Hematopoietic multipotent progenitor cell treated with erythropoietin and hydrocortisone succinate and interleukin-3 and kit ligand, for 4 days (in vitro differentiated cells): ENCODE measurements at places on chromosomes 1 and 21.

GRCh38 chr1:57048856-57049255 is 83.0 kb upstream of the C8B start:
- DNase-seq = no peak

DNA sequence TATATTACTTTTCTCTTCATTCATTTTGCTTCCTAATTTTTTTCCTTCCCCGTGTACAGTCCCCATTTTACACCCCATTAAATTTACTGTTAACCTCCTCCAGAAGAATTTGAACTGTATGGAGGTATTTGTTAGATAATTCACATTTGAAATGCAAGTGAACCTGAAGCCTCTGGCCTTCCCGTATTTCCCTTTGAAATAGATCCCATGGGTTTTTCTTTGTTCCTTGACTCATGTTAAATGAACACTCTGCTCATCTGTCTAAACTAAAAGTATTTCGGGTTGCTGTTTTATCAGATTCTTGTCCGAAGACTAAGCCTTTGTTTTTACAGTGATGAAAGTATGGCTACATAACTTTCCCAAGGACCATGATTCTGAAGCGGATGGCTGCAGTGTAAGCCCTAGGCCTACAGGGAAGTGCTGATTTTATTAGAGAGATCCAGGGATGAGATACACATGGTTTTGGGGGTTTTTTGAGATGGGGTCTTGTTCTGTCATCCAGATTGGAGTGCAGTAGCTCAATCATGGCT is 187.9 kb downstream of the PATJ start:
- DNase-seq = no peak

DNA sequence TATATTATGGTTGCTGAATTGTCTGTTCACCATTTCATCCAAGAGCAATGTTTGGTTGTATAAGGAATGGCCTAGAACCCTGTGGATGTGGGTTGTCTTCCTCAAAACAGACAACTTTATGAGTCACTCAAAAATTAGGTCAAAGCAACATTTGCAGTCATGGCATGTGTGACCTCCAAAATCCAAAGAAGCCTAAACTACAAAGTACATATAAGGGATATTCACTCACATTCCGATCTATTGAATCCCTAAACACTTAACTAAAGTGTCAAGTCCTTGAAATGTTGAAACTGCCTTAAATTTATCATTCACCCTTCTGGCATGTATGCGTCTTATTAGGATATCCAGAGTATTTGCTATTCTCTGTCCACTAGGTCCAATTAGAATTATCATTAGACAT is 491.5 kb downstream of the NUF2 start:
- DNase-seq = no peak

DNA sequence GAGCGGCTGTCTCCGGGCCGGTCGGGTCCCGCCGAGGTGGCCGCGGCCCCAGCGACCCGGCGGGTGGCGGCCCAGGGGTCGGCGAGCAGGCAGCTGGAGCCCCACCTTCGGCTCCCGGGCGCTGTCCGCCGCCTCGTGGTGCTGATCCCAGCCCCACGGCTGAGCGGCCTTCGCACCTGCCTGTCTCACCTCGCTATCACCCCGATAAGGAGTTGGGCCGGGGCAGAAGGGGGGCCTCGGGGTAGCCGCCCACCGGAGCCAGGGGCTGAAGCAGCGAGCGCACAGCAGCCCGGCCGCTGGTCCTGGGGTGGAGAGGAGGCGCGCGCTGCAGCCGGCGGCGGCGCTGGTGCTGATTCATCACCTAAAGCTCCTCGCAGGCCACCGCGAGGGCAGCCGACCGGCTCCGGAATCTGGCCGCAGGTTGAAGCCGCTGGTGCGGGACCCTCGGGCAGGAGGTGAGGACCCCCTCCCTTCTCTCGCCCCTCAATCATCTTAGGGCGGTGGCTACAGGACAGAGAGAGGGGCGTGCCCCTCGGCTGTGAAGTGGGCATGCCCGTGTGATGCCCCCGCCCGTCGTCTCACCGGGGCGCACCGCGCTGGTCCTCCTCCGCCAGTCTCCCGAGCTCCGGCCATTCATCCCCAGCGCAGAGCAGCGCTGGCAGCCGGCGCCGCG is 575 bp downstream of the TRIM67 start:
- peak; percentile 57 for DNase-seq

- no peak for DNase-seq
These were observed 107.7 kb upstream of the USP24 start for GRCh38 chr1:55322842-55323241.

DNA sequence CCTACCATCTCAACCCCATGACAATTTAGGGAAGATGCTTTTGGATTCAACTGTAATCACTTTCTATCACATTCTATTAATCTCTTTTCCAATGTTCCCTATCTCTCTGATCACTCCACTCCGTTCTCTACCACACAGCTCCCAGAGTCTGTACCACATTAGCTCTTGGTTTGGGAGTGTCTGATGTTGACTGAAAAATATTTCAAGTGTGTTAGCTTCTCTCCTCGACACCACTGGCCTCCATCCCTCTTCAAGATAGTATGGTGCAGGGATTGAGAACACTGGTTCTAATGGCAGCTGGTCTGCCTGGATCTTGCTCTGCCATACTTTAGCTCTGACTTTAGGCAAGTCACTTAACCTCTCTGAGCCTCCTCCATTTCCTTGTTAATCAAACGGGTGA is 39.9 kb downstream of the ATP1A1 start:
- DNase-seq = no peak

DNA sequence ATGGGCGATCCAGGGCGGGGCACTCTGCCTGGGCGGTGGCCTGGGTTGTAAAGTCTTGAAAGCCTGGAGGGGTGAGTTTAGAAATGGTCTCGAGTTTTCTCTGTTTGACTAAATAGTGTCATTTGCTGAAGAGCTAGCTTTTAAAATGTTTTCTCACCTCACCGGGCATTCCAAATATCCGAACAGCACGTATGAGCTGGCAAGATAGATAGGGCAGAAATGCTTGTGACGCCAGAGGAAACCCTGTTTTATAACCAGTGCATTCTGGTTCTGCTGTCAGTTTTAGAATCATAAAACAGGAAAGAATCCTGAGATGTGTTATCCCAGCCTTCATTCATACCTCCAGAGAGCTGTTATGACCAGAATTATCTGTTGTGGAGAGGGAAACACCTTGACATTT is 725 bp downstream of the RTCA start:
- peak; percentile 41 for DNase-seq

DNA sequence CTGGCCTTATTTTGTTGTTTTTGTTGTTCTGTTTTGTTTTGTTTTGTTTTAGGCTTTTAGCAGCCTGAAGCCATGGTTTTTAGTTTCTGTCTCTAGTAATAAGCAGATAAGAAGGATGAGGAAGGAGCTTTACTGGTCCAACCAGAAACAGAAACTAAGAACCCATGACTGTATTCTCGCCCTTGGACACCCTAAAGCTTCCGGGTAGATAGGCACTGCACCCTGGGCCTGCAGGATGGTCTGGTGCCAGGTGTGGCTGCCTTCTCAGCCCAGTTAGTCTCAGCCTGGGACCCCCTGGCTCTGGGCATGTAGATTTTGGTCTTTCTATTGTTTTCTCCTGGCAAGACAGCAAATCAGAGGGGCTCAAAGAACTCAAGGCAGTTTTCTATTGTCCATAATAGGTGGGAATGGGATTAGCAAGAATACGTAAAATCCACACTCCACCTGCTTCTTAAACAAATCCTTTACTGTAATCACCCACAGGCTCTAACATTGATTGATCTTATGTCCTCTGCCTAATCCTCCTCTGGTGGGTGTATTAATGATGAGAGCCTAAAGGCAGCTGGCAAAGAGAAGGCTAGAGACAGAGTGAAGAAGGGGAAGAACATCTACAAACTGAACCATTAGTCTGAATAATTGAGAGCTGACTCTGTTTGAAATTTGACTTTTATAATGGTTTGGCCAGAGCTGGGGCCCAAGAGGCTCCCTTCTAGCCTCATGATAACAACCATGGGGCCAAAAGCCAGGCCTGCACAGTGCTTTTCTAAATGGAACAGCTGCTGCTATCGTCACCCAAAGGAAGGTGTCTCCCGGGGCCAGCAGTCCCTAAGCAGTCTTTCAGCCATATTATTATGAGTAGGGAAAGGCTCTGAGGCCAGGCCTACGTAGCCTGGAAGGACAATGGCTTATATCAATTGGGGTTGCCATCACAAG is 106.8 kb upstream of the ATP1A1 start:
- no peak for DNase-seq

GRCh38 chr21:45138199-45139002 is 64.0 kb downstream of the ADARB1 start:
- peak; percentile 89 for DNase-seq

GRCh38 chr1:107276247-107276646 is 135.4 kb downstream of the NTNG1 start:
- no peak for DNase-seq

DNA sequence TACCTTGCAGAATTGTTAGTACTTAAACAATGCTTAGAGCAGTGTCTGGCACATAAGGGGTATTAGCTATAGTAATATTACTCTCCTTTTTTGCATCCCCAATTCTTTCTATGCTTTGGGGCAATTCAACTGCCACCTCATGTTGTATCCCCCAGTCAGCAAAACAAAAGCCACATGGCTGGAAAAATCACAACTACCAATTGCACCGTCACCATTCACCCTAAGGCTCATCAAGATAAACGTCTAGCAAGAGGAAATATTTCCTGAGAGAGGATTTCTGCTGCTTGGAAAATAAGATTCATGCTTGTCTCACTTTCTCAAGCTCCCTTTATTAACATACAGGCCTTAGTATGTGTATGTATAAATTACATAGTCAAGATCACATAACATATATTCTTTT is 12.1 kb upstream of the TLR5 start:
- no peak for DNase-seq

- no peak for DNase-seq
These were observed 15.3 kb upstream of the SRSF10 start for GRCh38 chr1:23995431-23995837.

- DNase-seq = no peak
These were observed 436.4 kb downstream of the LRRIQ3 start for GRCh38 chr1:73761559-73761958.

- DNase-seq = no peak
These were observed 78.8 kb upstream of the ARHGAP29 start for GRCh38 chr1:94316183-94316582.

DNA sequence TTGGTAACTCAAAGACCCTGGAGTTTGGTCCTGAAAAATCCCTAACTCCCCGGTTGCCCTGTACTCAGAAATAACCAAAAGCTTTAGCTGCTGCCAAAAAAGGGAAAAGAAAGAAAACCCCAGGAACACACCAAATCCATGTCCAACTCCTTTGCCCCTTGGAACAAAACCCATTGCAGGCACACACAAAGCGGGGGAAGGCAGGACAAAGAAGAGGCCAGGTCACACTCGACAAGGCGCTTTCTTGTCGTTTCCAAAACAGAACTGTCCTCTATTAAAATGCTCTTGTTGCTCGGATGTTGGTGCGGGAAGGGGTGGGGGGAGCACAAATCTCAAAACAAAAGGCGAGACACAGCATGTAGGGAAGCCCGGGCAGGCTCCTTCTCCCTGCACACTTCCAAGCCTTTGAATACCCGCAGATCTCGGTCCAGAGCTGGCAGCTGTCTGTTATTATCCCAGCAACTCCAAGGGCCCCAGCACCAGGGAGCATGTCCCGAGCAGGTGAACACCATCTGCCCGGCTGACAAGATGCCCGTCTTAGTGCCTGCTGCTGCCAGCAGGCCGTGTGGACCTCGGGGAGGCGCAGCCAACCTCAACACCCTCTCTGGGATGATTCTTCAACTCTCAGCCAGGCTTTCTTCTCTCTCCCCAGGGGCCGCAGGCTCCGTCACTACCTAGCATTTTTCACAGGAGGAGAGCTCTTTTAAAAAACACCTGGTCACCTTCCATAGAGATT is 96.4 kb downstream of the SSBP3 start:
- DNase-seq = no peak

GRCh38 chr1:187762118-187762517 is 933.4 kb downstream of the PLA2G4A start:
- no peak for DNase-seq

GRCh38 chr1:226223157-226223785 is at the start of gene MIXL1:
Gene MIXL1 (plus strand): TSS chr1:226223664. CDS start chr1:226223682, 18 bp downstream.
- DNase-seq = peak; percentile 31

GRCh38 chr1:70169018-70169839 is 36.1 kb downstream of the LRRC40 start:
- no peak for DNase-seq

DNA sequence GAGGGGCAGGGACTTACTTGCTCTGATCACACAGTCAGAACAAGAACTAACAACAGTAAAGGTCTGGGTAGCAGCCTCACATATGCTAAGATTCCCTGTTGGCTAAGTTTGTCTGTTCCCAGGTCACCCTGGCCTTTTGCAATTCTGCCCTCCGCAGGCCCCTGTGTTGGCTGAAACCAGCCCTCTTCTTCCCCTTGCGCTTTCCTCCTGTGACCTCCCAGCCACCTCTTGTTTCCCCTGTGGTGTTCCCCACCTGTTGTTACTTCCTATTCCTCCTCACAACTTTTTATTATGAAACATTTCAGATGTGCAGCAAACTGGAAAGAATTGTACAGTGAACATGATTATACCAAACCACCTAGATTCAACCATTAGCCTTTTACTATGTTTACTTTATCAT is 23.4 kb downstream of the MAPKAPK2 start:
- peak; percentile 53 for DNase-seq

- DNase-seq = no peak
These were observed 74.7 kb downstream of the RUNX1 start for GRCh38 chr21:34974162-34974981.

GRCh38 chr1:12430525-12430924 is 187.5 kb downstream of the DHRS3 start:
- no peak for DNase-seq

- peak; percentile 86 for DNase-seq
These were observed 572 bp upstream of the SRSF10 start for GRCh38 chr1:23980728-23981070.

GRCh38 chr1:17540255-17541001 is 930 bp downstream of the ARHGEF10L start:
- DNase-seq = no peak

DNA sequence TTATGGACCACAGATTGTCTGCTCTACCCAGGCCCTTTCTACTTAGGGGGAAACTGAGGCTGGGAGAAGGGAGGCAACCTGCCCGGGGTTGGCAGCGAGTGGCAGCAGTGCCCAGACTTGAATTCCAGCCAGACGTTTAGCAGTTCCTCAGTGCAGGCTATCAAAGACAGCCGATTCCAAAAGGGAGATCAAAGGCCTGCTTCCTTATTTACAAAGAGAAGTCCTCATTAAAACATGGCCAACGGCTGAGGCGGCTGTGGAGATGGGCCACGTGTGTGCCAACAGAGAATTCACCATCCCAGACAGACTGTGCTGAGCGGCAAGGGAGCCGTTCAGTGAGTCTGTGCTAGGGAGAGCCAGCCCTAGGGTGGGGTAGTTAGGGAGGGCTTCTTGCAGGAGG is 27.7 kb downstream of the C1QB start:
- no peak for DNase-seq

- DNase-seq = no peak
These were observed 162.7 kb upstream of the RUNX1 start for GRCh38 chr21:35211782-35212181.

GRCh38 chr1:96820107-96820506 is 98.5 kb downstream of the PTBP2 start:
- DNase-seq = peak; percentile 14

GRCh38 chr21:26948194-26948593 is 18.7 kb downstream of the ADAMTS5 start:
- DNase-seq = no peak
